ENCODE measurements at places on chromosomes 16 and 17.

GRCh38 chr16:57132470-57132869 is 40.1 kb downstream of the CPNE2 start:
- DNase-seq: no peak

DNA sequence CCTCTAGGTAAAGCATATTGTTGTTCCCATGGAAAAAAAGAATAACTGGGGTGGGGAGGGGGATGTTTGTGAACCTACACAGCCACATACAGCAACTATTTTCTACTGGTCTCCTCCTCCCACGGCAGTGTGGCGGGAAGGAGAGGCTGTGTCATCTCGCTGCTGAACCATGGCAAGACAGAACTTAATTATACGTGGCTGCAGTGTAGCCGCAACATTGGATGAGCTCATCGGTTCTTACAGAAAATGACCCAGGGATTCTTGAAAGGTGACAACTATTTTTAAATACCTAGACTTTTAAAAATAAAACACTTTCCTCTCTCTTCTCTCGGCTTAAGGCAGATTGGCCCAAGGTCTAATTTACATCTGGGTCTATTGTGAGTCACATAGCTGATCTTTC is 19.8 kb upstream of the TEKT3 start:
- peak; percentile 66 for DNase-seq

GRCh38 chr17:288802-289356 is 63.7 kb downstream of the RPH3AL start:
- no peak for DNase-seq

DNA sequence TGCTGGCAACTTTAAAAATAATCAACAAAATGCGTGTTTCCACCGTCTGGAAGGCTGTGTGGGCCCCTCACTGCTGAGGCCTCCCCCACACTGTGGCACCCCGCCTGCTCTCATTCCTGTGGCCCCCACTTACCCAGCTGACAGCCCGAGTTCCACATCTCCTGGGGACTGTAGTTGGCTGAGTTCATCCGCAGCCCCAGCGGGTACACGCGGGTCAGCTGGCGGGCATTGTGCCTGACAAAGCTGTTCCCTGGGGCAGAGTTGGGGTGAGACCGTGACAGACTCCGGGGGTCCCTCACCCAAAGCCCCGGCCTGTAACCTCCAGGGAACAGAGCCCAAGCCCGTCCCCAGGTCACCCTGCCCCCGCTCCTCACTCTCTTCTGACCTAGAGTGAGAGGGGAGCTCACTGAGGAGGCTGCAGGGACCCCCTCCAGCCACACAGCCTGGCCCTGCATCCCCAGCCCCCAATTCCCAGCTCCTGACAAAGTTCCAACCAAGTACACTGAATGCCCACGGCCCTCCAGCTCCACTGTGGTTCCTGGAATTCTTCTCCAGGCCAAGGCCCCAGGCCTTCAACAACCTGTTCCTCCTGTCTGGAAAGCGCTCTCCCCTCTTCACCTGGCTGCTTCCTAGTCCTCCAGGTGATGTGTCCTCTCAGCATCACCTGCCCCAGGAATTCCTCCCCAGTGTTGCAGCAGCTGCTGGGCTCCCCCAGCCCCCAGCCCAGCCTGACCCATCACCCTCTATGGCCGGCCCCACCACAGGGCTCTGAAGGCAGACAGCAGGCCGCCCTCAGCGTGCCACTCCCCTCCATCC is 18.0 kb downstream of the PLCD3 start:
- DNase-seq: no peak

- DNase-seq: no peak
These were observed 23.6 kb downstream of the C16orf87 start for GRCh38 chr16:46807336-46807735.

DNA sequence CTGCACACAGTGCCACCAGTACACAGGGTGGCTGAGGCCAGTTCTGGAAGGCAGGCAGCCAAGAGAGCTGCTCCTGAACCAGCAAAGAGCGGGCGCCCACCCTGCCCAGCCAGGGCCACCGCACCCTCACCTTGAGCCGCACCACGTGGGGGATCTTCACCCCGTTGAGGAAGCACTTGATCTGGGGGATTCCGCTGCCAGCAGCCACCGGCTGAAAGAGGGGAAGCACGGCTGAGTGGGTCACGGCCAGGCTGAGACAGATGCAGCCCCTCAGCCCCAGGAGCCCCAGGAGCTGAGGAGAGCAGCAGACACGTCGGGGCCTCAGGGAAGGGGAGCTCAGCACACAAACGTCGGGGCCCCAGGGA is 14.6 kb upstream of the CCDC154 start:
- no peak for DNase-seq

DNA sequence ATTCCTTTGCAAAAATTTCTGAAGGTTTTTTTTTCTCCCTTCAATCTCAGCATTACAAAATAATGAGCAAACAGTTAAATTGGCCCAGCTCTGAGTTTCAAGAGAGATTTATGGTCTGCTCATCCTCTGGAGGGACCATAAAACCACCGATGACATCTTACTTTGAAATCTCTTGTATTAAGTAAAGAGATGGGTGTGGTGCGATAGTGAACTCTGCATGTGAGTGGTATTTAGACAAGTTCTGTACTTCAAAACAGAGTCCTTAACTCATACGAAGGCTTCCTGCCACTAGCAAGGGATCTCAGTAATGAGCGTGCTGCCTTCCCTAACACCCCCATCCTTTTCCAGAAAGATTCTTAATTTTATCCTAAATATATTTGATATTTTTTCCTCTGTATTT is 2.1 kb downstream of the FAM20A start:
- DNase-seq: no peak

DNA sequence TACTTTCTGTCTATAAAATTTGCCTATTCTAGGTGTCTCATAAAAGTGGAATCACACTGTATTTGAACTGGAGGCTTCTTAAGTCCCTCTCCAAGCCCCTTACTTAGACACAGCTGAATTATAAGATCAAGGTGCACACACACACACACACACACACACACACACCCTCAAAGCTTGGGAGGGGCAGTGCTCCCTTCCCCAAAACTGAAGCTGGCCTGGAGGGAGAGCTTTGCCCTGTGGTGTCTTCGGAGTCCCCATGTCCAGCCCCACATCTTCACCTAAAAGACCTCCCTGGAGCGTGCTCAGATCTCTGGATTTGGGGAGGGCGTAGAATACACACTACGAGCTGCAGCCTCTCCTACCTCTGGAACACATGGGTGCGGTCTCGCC is 828 bp downstream of the EMP2 start:
- DNase-seq: no peak

- no peak for DNase-seq
These were observed 44.5 kb upstream of the IL34 start for GRCh38 chr16:70601576-70602575.

DNA sequence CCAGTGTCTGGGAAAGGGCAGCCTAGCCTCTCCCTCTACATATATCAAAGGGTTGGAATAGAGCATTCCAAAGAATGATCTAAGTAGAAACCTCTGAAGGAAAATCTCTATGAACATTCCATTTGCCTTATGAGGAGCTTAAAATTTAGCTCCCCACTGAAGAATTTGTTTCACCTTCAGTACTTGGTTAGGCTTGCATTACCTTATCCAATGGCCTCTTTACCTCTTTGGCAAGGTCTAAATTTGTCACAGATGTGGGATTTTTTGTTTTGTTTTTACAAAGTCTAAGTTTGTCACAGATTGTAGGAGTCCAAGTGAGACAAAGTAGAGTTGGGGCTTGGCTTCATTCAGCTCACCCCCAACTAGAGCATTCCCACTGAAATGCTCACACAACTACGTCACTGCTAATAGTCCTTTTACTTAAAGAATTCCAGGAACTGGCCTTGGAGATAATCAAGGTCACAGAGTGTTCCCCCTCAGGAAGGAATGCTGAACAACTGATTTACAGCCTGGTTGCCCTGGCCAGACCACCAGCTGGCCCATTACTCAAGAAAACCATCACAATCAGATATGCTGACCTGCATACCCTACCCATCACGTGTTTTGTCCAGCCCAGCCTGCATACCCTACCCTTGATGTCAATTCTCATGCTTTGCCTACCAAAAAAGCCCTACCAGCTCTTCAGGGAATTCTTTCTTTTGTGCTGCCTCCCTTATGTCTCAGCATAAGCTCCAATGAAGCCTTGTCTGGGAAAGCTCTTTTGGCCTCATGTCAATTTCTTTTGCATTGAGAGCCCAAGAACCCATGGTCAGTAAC is 26.5 kb upstream of the PPM1D start:
- no peak for DNase-seq

DNA sequence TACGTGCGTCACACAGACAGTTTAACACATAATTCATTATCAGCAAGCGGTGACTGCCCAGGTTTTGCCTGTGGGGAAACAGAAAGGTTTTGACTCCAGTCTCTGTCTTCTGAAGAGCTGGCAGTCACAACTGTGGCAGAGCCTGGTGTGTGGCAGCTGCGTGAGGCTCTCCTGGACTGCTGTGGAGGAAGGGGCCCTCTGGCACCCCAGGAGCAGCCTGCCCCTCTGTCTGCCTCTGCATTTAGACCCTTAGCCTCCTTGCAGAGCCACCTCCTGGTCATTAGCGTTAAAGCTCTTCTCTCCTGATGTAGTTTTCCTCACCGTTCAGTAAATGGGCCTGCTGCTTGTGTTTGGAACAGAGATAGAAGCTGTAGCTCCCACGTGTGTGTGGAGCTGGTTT is 10.9 kb downstream of the RAB40C start:
- no peak for DNase-seq

DNA sequence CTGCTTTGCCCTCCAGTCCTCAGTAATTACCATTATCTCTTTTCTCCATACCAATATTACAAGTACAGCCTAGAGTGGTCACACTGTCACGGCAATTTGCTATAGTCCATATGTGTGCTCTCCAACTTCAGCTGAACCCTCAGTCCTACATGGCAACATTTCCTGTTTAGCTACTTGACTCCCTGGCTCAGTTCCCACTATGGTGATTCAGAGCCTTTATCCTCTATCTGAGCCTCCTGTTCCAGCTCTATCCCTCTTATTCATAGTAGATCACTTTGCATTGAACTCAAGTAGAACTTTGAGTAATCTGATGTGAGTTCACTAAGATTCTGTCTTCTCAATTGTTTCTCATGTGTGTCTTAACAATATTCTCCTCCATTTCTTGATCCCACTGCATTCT is 43.7 kb upstream of the GOSR1 start:
- DNase-seq: peak; percentile 50

GRCh38 chr17:7835814-7836595 is 2.0 kb downstream of the KDM6B start:
- peak; percentile 66 for DNase-seq

DNA sequence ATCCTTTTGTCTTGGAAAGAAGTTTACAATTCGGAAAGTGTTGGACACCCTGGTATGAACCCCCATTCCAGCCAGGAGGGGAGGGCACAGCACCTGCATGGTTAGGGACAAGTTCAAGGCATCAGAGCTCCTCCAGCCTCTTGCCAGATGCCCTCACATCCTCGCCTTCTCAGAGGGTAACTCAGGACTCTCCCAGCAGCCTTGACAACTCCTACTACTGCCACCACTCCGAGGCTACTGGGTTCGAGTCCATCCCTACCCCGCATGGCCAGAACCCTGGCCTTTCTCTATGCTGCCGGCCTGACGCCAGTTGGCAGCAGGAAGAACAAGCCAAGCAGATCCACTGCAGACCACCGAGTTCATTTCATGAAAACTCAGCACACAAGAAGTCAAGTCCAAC is 34.1 kb downstream of the AXIN2 start:
- DNase-seq: no peak

- DNase-seq: no peak
These were observed 18.4 kb downstream of the FOXJ1 start for GRCh38 chr17:76122431-76123190.

- DNase-seq: no peak
These were observed 91.4 kb upstream of the DYNLRB2 start for GRCh38 chr16:80449392-80449791.

Data from Caki2 (cell line).